Nephron progenitor cell (in vitro differentiated cells): ENCODE measurements at places on chromosomes 6 and 20.

DNA sequence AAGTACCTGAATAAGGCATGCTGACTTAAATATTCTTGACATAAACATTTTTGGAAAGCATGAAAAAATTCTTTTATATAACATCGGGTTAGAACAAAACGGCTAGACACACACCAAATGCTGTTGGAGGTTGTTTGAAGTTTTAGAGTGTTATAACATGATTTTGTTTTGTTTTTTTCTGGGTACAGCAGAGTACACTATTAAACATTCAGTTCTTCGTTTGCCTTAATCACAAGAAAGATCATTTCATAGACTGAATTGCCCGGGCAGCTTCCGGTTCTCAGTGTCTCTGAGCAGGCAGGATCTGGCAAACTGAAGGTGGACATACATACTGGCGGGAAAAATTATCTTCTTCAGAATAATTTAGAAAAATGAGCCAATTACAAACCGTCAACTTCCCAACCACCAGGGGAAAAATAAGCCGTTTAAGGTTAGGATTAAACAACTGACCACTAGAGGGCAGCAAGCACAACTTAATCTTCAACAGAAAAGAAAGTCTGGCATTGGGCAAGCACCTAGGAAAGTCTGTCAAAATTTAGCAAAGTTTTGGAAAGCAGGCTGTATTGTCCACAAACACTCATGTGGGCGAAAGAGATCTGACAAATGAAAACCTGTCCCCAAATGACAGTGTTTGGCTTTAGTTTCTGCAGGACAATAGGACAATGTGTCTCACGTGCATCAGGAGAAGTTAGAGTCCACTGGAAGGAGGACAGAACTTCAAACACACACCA, 15.0 kb downstream of the ZNF217 start:
- peak; percentile 48 for DNase-seq

DNA sequence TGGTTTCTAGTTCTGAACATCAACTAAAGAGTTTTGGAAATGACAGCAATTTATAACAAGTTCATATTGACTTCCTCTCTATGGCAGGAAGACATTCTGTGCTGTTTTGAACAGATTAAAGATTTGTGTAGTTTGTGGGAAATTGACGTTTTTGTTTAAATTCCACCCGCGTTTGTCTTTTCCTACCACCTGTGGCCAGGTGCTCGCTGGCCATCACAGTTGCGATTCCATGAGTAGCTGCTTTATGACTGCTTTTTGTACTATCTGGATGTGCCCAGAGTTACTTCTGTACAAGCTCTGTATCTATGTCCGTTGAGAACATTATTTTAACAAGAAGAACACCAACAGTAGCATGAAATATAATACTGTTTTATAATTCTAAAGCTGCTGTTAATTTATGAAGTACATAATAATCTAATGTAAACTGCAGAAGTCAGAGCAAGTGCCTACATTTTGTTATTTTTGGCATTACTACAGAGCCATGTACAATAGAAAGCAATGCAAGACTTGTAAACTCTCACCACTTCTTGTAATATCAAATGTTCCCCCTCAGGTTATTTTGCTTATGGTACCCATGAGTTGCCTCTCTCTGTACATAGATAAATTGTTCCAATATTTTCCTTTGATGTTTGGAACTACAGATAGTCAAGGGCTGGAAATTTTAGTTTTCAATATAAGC, 33.5 kb downstream of the ZBTB2 start:
- DNase-seq: no peak

DNA sequence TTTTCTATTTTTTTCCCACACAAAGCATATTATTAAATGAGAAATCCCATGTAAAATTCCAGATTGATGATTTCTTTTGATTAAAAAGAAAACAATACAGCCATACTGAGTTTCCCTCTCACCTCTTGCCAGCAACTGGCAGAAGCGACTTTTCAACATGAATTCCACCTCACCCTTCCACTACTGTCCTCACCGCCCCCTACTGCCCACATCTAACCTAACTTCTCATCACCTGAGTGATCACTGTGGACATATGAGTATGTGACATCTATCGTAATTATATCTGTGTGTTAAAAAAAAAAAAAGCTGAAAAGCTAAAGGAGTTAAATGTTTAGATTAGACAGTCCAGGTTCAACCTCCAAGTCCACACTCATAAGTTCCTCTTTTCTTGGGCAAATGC, 528.6 kb downstream of the PRKN start:
- DNase-seq: no peak

DNA sequence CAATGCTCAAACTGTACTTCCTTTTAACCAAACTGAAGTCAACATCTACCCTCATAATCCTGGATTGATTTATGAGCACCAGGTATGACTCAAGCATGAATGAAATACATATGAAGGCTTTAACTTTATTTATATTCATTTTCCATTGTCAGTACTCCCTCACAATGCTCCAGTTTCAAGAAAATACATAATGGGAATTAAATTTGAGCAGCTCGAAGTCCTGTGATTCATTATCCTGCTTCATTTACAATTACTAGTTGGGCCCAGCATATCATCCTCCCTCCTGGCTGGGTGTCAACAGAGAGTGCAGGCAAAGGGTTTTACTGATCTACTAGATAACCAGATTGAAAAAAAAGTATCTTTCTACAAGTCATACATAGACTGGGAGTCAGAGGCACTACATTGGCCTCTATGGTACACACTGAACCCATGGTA, 10.1 kb downstream of the SAMHD1 start:
- DNase-seq: no peak

- DNase-seq: no peak
Observed at GRCh38 chr6:145204301-145204700, 531.0 kb downstream of the EPM2A start.

- DNase-seq: no peak
Observed at GRCh38 chr6:140464720-140465119, 1090.3 kb upstream of the CITED2 start.

GRCh38 chr6:42349753-42350511, 101.8 kb downstream of the TRERF1 start:
- DNase-seq: no peak

DNA sequence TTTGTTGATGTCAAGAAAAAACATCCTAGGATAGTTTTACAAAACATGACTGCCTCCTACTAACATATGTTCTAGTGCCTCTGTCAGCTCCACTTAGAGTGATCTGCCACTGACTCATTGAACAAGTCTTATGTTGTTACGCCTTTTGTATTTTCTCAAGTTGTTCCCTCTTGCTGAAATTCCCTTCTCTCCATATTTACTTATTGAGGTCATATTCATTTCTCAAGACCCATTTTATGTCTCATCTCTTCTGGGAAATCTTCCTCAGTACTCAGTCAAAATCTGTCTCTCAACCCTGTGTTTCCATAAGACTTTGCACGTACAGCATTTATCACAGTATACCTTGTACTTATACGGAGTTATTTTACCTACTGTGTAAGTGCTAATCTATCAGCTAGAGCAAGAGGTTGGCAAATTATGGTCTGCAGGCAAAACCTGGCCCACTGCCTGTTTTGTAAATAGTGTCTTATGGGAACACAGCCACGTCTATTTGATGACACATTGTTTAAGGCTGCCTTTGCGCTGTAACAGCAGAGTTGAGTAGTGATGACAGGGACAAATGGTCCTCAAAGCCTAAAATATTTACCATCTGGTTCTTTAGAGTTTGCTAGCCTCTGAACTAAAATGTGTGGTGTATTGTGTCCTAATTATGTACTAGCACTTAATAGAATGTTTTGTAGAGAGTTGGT, 83.4 kb downstream of the ADGRB3 start:
- no peak for DNase-seq

- no peak for DNase-seq
Observed at GRCh38 chr6:36050947-36051710, 23.5 kb downstream of the MAPK14 start.

DNA sequence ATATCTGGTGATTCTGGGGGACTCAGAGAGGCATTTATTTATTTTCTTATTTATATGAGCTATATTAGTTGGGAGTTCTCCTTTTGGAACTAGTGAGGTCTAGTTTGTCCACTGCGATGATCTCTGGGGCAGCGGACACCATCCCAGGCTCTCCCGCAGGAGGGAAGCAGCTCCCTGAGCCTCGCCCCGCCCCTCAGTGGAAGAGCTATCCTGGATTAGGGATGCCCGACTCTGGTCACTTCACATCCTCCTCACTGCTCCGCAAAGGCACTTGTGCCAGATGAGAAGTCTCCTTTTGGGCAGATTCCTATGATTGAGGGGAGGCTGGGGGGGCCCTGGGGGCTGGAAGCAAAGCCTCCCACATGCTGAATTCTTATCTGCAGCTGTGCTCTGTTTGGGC, 3.6 kb upstream of the MAS1 start:
- DNase-seq: no peak

DNA sequence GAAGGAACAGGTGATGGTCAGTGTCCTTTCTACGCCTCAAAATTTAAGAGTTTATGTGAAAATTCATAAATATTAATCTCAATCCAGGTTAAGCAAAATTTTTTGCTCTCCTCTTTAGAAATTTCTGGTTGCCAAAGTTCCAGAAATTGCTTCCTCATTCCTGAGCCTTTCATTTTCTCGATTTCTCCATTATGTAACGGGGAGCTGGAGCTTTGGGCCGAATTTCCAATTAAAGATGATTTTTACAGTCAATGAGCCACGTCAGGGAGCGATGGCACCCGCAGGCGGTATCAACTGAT, 35.8 kb upstream of the PRND start:
- no peak for DNase-seq

GRCh38 chr6:151804585-151805285, 2.7 kb upstream of the ESR1 start:
- DNase-seq: no peak

- no peak for DNase-seq
Observed at GRCh38 chr6:4295058-4295782, 159.8 kb upstream of the ECI2 start.

- DNase-seq: peak; percentile 30
Observed at GRCh38 chr20:34110745-34111641, 1.1 kb downstream of the EIF2S2 start.

DNA sequence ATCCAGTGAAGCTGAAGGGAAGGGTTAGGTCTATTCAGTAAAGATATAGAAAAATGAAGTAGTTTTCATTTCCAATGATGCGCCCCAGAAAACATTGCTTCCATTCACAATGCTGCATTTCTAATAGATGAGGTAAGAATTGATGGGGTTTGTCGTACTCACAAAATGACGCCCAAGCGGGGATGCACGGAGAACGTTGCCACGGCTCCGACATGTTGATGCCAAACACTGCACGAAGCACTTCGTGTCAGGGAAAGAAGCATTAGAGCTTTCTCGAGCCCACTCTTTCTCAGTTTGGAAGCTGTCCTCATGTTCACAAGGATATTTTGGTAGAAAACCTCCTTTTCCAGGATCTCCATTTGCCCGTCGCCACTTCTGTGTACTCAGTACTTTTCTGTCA, 21.6 kb upstream of the MAFB start:
- DNase-seq: no peak

- DNase-seq: no peak
Observed at GRCh38 chr6:14676977-14677781, 559.6 kb downstream of the CD83 start.

DNA sequence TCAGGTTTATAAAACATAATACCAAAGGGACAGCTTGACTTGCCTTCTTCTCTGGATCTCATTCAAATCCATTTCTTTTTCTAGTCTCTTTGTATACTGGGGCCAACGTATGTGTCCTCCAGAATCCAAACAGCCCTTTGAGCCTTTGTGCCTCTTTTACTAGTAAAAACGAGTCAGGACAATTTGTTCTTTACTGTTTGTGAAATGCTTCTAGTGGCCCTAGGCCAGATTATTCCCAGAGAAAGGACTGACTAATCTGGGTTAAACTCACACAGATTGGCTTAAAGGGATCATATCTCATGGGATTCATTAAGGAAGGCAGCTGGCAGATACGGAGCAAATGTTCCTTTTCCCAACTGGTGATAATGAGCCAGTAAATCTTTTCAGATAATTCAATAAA, 32.1 kb upstream of the MANEA start:
- no peak for DNase-seq

DNA sequence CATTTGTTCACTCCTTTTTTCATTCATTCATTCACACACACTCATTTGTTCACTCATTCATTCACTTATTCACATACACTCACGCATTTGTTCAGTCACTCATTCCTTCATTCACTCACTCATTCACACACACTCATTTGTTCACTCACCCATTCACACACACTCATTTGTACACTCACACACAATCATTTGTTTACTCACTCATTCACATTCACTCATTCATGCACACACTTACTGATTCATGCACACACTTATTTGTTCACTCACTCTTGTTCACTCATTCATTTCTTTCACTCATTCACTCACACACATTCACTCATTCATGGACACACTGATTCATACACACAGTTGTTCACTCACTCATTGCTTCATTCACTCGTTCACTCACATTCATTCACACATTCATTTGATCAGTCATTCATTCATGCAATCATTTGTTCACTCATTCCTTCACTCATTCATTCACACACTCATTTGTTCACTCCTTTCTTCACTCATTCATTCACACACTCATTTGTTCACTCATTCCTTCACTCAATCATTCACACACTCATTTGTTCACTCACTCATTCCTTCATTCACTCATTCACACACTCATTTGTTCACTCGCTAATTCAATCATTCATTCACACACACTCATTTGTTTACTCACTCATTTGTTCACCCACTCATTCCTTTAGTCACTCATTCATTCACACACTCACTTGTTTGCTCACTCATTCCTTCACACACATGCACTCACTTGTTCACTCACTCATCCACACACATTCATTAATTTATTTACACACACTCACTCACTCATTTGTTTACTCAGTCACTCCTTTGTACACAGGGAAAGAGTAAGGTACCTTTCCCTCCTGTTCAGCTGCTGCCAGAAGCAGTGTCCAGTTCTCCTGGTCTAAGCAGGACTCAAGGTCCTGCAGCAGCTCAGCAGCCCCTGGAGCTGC, 50.7 kb upstream of the BHLHE23 start:
- DNase-seq: no peak

DNA sequence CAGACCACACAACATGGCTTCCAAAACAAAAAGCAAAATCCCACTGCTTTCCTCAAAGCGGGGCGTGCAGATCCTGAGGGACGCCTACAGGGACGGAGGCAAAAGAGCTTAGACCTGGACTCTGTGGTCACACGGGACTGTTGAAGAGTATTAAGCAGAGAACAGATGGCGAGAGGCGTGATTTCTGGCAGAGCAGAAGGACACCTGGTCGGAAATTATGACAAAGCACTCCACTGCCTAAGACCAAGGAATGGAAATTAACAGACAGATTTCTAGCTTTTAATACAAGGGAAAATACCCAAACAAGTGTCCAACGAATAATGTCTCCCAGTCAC, 15.4 kb downstream of the CST7 start:
- DNase-seq: no peak

DNA sequence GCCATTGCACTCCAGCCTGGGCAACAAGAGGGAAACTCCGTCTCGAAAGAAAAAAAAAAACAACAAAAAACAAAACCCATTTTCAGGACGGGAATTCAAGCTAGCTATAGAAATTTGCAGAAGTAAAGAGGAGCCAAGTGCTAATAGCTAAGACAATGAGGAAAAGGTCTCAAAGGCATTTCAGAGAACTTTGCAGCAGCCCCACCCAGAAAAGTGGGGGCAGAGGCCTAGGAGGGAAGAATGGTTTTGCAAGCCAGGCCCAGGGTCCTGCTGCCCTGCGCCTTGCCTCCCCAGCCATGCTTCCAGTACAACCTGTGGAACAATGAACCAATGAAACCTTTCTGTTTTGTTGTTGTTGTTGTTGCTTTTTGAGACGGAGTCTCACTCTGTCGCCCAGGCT, 38.3 kb upstream of the SAMHD1 start:
- no peak for DNase-seq
